ENCODE measurements at places on chromosomes 4 and X.
A peak's percentile ranks its signal among the peaks of the same experiment; 100 is the strongest.

- no peak for DNase-seq
Measured at GRCh38 chr4:150152766-150153165, 74.5 kb downstream of the DCLK2 start.

GRCh38 chrX:46770000-46770816 lies 11.3 kb upstream of the SLC9A7 start:
- DNase-seq: no peak

DNA sequence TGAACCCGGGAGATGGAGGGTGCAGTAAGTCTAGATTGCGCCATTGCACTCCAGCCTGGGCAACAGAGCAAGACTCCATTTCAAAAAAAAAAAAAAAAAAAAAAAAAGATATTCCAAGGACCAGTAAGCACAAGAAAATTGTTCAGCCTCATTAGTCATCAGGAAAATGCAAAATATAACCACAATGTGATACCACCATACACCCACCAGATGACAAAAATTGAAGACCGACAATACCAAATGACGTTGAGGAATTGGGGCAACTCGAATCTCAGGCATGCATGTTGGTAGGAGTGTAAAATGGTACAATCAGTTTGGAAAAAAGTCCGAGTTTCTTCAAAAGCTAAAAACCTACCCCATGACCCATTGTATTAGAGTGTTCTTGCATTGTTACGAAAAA lies 130.2 kb upstream of the FAM9B start:
- DNase-seq: no peak

- no peak for DNase-seq
Measured at GRCh38 chr4:170425040-170425439, 335.3 kb upstream of the AADAT start.

GRCh38 chrX:122816288-122816687 lies 367.8 kb upstream of the GRIA3 start:
- DNase-seq: no peak

GRCh38 chr4:176798540-176798939 lies 5.8 kb upstream of the VEGFC start:
- no peak for DNase-seq

DNA sequence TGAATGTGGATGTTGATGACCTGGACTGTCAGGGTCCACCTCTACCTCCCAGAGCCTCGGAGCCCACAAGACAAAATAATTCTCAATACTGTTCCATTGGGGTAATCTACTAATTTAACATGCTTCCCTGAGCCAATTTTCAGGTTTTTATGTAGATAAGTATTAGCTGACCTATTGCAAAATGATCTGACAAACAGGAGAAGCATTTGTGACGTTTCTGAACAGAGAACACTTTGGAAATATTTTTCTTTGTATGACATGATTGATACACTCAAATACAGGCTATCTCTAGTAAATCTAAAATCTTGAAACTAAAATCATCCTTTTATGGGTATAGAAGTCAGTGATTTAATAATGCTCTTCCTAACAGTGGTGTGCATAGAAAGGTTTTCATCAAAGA lies 716.6 kb downstream of the KLHL13 start:
- DNase-seq: no peak

DNA sequence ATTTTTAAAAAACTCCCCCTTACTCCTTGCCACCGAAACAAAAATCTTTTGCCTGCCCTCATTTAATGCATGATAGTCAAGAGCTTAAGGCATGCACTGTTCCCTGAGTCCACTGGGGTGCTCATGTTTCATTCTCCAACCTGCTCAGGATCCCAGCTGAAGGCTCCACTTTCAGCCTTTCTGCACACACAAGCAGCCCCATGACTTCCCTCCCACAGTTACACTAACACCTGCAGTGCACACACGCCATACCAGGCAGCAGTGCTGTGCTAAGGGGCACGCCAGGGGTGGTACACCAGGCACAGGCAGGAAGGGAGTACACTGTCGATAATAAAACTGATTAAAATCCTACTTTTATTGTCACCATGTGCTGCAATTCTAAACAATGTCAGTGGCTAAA lies 385.2 kb downstream of the BMPR1B start:
- DNase-seq: no peak

GRCh38 chrX:13692771-13693231 lies 3.9 kb downstream of the RAB9A start:
- no peak for DNase-seq

DNA sequence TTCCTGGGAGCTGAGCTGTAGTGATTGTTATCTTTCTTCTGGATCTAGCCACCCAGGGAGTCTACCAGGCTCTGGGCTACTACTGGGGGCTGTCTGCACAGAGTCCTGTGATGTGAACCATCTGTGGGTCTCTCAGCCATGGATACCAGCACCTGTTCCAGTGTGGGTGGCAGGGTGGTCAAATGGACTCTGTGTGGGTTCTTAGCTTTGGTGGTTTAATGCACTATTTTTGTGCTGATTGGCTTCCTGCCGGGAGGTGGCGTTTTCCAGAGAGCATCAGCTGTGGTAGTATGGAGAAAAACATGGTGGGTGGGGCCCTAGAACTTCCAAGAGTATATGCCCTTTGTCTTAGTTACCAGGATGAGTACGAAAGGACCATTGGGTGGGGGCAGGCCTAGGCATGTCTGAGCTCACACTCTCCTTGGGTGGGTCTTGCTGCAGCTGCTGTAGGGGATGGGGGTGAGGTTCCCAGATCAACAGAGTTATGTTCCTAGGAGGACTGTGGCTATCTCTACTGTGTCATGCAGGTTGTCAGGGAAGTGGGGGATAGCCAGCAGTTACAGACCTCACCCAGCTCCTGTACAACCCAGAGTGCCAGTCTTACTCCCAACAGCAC lies 264.8 kb upstream of the LDB2 start:
- no peak for DNase-seq

DNA sequence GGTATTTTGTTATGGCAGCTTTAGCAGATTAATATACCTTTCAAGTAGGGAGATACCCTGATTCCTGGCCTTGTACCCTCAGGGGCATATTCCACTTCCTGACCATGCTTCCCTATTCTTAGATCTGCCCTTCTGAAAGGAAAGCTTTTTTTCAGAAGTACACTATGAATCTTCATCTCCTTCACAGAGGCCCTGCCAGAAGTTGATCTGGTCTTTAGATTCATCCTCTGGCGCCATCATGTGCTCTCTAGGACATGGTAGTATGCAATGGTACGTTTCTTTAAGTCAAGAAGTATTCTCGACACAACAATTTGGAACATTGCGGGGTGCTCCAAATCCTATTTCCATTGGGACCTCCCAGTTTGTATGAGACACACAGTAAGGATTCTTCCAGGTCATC lies 39.6 kb upstream of the DIPK2B start:
- no peak for DNase-seq

- DNase-seq: no peak
Measured at GRCh38 chr4:188767496-188767895, 628.3 kb downstream of the TRIML1 start.

DNA sequence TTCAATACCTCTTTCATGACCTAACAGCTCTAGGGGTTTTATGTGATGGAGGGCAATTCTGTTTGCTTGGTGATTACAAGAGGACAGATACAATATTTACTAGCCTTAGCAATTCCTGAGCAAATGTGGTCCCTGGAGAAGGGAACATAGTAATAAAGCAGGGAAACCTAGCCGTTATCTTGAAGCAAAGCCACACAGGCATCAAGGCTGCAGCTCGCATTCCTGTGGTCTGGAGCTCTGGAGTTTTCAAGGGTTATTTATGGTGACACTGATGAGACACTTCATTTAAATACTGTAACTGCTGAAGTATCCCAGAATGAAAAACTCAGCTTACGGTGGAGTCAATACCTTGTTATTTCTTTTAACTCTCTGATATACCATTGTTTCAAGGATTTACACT lies 66.8 kb downstream of the AFF2 start:
- DNase-seq: no peak

GRCh38 chrX:25026576-25026975 lies 10.8 kb upstream of the ARX start:
- DNase-seq: no peak

GRCh38 chr4:86821151-86821550 lies 28.0 kb downstream of the SLC10A6 start:
- no peak for DNase-seq

DNA sequence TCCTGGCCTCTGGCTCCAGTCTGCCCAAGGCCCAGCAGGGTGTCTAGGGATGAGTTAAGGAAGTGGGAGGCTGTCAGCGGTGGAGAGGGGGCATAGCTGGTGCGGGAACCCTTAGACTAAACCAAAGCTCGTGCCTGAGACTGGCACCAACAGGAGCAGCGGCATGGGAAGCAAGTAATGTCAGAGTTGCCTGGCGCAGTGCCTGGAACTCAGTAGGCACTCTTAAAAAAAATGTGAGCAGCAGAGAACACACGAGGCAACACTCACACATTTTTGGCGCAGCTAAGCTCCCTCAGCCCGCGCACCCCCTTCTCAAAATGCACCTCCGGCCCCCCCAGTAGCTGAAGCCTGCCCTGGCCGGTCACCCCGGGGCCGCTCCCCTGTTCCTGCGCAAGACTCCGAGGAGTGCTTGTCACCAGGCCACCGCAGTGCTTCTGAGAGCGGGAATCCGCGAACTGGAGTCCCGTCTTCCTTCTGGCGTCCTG lies 583 bp downstream of the GABRE start:
- DNase-seq: no peak

DNA sequence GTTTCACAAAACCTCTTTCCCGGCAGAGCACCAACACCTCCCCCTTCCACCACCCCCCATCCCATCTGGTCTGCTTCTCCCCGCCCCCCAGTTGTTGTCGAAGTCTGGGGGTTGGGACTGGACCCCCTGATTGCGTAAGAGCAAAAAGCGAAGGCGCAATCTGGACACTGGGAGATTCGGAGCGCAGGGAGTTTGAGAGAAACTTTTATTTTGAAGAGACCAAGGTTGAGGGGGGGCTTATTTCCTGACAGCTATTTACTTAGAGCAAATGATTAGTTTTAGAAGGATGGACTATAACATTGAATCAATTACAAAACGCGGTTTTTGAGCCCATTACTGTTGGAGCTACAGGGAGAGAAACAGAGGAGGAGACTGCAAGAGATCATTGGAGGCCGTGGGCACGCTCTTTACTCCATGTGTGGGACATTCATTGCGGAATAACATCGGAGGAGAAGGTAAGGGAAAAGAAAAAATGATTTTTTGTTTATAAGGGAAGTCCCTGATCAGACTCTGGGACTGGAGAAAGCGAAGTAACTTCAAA lies at the start of gene PDGFRA:
Gene PDGFRA (plus strand): TSS at position 333 of the 541 bp plus-strand sequence. CDS start 29,476 bp downstream, outside the sequence.
- peak; percentile 80 for DNase-seq

GRCh38 chrX:70247252-70247651 lies 12.8 kb downstream of the P2RY4 start:
- no peak for DNase-seq

DNA sequence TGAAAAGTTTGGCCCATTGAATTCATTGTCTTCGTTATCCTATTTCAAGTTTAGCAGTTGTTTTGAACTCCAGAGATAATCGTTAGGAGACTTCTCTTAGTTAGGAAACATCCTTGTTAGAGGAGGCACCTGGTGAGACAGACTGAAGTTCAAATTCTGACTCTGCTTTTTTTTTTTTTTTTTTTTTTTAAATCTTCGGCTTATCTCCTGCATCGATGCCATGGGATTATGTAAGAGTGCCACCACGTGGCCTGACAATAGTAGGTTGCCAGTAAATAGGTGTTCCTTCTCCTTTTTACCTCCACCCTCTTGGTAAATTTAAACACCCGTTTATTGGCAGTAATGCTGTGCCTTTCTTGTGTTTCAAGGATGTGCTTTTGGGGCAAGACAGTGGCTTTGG lies 149.3 kb downstream of the SOWAHB start:
- no peak for DNase-seq

- no peak for DNase-seq
Measured at GRCh38 chr4:172982151-172982590, 186.4 kb upstream of the GALNT7 start.

DNA sequence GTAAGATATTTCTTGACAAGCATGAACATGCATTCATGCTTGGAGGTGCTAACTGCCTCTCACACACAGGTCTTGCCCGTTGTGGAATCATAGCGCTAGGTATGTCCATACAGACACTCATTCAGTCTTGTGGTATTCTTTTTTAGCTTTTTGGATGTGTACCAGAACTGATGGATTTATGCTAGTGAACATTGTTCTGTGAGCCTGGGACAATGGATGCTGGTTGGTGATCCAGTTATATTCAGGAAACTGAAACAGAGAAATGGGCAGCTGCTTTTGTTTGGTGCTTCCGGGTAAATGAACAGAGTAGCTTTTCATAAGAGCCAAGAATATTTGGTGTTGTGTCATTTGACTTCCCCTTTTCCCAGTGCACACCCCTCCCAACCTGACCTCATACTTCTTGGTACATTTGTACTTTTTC lies 78.9 kb upstream of the SLC4A4 start:
- no peak for DNase-seq

- no peak for DNase-seq
Measured at GRCh38 chr4:158172261-158173258, at the start of gene GASK1B. Gene GASK1B, minus strand, starts transcription at chr4:158173025. Its CDS starts 1,650 bp downstream, at chr4:158171375.

DNA sequence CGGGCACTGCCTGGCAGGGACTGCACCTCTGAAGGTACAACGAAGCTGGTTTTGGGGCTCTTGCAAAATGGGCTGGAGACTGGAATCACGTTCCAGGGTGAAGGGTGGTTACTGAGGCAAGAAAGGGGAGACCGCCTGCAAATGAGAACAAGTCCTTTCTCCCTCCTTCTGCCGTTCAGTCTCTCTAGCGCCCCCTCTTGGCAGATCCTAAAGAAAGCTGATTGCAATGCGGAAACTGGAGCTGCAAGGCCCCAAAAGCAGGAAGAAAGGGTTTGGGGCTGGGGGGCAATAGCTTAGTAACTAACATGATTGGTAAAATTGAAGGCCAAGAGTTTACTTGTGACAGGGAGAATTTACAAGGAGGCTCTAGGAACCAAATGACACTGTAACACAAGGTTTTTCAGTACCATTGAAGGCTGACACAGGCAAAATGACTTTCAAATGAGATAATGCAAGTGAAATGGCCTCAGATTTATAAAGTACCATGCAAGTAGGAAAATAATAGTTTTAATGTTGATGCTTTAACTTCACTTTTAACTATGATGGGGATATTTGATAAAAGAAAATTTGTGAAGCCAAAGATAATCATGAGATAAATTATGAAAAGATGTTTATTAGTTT lies 222.7 kb upstream of the HAND2 start:
- no peak for DNase-seq

- no peak for DNase-seq
Measured at GRCh38 chr4:164700471-164700870, 53.5 kb upstream of the SMIM31 start.

GRCh38 chr4:177568931-177569330 lies 126.7 kb upstream of the AGA start:
- no peak for DNase-seq

GRCh38 chr4:24547979-24548378 lies 36.4 kb downstream of the DHX15 start:
- no peak for DNase-seq

Measured in right atrium auricular region (tissue), 2 donors.